ENCODE measurements at places on chromosomes 12 and 14.

DNA sequence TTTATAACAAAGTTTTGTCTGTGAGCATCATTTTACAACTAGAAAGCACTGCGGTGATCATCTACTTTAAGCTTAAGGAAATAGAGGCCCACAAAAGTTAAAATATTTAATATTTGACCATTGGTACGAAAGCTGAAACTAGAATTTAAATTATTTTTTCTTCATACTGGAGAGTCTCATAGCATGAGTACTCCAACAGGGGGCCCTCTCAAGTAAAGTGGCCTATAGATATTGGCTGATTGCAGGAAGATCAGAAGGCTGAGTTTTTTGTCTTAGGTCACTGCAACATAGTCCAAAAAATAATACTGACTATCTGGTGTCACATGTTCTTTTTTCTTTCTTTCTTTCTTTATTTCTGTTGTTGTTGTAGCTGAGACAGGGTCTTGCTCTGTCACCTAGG is 75.3 kb upstream of the ZDHHC17 start:
- DNase-seq, result no peak

DNA sequence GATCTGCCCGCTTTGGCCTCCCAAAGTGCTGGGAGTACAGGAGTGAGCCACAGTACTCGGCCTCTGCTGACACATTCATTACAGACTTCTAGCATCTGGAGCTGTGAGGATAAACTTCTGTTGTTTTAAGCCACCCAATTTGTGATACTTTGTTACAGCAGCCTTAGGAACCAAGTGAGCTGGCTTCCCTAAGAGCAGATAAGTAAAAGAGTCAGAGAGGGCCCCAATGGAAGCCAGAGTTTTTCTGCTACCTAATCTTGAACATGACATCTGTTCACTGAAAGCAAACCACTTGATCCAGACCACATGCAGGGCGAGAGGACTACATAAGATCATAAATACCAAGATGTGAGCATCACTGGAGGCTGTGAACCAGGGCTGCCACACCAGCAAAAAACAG is 3.7 kb upstream of the MAPKAPK5 start:
- DNase-seq, result no peak

GRCh38 chr14:24325041-24325530 is 9.8 kb downstream of the ADCY4 start:
- no peak for DNase-seq

GRCh38 chr14:69475194-69475818 is 9.2 kb upstream of the PLEKHD1 start:
- DNase-seq, result no peak

- no peak for DNase-seq
These were observed 23.6 kb upstream of the PLEK2 start for GRCh38 chr14:67435603-67436002.

DNA sequence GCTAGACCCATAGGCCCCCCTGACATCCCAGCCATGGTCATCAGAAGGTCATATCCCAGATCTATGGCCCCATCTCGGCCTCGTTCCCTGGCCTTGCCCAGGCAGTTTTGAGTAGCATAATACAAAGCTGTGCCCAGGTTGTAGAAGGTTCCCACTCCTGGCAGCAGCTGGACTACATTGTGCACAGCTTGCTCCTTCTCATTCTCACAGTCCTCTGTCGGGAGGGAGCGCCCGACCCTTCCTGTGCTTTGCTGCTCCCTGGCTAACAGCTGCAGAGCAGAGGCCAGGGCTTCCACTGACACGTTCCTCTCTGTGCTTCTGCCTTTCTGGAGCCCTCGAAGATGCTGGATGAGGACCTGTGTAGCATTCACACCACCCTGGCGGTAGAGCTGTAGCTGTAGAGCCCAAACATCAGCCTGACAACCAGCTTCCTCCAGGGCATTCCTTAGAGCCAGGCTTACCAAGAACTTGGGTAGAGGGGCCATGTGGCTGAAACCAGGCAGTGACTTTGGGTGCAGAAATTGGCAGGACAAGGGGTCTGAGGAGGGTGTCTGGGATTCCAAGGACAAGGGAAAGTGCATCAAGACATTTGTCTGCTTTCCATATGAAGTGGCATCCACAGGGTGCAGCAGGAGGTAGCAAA is 1.0 kb downstream of the APOF start:
- no peak for DNase-seq

GRCh38 chr12:130422676-130423075 is 85.0 kb downstream of the PIWIL1 start:
- DNase-seq, result no peak

- no peak for DNase-seq
These were observed 5.1 kb downstream of the CLMN start for GRCh38 chr14:95314609-95315008.

DNA sequence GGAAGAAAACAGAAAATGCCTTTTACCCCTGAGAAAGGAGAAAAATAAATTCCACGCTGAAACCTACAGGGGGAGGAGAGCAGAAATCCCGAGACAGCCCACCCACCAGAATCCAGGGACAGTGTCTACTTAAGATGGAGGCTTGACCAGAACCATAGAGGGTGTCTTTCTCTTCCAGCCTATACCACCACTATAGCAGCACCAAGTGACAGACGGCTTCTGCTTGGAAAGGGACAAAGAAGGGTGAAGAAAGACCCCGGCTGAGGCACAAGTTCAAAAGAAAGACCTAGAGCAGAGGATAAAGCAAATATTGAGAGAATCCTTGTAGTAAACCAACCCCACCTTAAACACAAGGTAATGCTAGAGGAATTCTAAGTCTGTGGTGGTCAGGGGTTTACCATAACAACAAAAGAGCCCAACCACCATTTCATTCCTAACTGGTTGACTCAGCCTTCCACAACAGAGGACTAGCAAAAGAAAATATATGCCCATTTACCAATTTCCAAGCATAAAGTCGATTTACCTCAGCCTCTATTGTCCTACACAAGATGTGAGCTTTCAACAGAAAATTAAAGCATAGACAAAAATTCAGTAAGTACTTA is 105.3 kb upstream of the FOXG1 start:
- no peak for DNase-seq

DNA sequence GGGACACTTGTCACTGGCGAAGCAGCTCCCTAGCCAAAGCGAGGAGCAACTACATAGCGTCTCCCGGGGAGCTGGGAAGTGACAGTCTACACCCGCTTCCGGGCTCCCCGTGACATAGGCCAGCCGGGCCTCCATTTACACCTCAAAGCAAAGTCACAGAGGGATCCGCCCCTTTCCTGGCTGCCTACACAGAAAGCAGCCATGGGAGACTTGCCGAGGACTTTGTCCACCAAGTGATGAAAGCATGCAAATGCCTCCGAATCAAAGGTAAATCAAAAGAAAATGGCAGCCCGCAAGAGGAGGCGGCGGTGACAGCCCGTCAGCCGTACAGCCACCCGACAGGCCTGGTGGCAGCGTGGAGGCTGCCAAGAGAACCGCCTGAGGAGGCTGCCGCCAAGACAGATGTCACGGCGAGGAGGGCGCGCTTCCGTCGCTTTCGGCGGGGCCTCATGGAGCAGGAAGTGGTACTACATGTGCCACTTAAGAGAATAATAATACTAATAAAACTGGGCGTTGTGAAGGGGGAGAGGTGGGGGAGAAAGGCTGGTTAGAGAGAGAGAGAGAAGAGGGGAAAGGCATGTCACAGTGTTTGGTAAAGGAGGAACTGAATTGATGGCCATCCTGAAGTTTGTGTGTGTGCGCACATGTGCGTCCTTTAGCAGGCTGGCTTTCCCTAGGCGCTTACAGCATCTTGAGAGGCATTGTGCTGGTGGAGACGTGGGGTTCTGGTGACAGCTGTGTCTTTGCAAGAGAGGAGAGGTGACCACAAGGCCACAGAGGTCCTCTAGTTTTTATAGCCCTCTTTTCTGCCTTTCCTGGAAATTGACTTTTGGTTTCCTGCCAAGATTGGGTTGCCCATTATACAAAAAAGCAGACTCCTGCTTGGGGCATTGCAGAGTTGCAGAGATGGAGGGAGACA is 661.7 kb downstream of the VRK1 start:
- DNase-seq, result peak; percentile 54

DNA sequence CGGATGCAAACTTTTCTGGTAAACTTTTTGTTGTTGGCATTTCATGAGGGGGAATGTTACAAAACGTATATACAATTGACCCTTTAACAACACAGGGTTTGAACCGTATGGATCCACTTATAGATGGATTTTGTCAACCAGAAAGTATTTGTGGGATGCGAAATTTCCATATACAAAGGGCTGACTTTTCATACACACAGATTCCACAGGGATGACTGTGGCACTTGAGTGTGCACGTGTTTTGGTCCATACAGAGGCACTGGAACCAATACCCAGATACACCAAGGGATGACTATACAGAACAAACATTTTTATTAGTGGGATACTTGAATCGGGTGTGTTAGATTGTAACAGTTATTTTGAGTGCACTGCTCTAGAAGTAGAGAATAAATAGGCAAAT is 29.8 kb upstream of the CCT2 start:
- DNase-seq, result no peak

DNA sequence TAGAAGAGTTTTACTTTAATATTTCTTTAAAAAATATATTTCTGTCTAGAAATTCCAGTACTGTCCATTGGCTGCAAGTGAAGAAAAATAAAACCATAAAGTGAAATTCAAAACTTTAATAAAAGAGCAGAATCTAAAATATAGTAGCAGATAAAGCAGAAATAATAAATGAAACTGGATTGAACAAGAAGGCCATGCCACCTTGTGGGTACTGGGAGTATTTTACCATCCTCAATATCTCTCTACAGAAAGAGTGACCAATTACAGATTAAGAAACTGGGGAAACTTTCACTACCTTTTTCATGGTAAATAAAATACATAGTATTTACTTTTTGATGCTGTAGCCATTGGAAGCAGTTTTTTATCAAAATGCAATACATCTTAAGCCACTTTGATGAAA is 220.5 kb downstream of the BCAT1 start:
- DNase-seq, result no peak

DNA sequence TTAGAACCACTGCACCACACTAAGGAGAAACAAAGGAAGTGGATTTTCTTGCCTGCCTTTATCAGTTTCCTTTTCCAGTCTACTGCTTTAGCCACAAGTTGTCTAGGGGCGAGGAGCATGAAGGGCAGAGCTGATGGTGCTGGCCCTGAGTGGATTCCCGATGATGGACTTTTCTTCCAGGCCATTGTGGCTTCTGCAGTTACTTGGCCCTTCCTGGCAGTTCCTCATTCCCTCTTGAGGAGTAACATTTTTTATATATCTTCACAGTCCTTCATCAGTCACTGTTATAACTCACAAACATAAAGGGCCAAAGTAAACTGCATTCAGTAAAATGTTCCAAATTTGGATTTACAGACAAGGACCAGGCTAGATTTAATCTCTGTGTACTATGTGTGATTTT is 61.2 kb upstream of the SRSF5 start:
- no peak for DNase-seq

DNA sequence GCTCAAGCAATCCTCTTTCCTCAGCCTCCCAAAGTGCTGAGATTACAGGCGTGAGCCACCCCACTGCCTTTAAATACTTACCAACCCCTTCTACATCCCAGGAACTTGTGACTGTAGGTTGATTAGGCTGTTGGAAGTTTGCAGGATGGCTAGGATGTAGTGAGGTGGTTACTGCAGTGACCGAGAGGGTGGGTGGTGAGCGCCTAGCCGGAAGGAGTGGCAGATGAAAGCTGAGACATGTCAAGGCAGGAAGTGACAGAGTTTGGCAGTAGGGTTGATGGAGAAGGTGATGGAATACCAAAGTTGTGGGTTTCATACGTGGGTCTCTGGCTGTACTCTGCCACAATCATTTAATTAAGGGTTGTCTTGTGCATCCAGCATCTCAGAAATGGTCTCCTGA is 13.5 kb downstream of the B4GALNT3 start:
- no peak for DNase-seq
